ENCODE measurements at places on chromosomes 5 and 9. TPM values are rescaled to one million over a fixed set of nuclear protein-coding genes. Genes with fewer than 3 reads are reported as not detected.

The AIF1L gene
- 8.1 TPM for total RNA-seq

The PCDHB16 gene
- total RNA-seq = 2.5 TPM

The FOXI1 gene
- total RNA-seq = 0.10 TPM

The SLCO6A1 gene
- total RNA-seq = not detected

The CDKN2B-AS1 gene
- 0.20 TPM for total RNA-seq

The TMEM171 gene
- 0.49 TPM for total RNA-seq

The PRRX2 gene
- total RNA-seq = 9.4 TPM

The HSPA4 gene
- total RNA-seq = 58.9 TPM

The IL7R gene
- 2.0 TPM for total RNA-seq

The CD274 gene
- 1.5 TPM for total RNA-seq

DNA sequence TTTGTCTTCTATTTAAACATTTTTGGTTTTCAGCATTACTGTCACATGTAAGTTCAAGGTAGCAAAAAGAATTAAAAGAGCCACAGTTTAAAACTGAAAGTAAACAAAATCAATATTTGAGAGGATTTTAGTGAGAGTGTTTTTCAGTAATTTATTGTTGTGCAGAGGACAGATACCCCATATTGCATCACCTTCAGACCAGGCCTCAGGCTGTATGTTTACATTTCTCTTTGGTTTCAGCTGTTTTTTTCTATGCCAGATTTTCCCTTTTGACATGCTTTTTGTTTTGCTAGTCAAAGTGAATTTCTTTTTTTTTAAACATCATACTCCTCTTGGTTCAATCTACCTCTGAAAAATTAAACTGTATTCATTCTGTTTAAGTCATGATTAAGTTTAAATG is 47.2 kb downstream of the MAST4 start:
- DNase-seq = no peak

GRCh38 chr5:92644266-92644886 is 936.6 kb downstream of the NR2F1-AS1 start:
- DNase-seq = no peak

DNA sequence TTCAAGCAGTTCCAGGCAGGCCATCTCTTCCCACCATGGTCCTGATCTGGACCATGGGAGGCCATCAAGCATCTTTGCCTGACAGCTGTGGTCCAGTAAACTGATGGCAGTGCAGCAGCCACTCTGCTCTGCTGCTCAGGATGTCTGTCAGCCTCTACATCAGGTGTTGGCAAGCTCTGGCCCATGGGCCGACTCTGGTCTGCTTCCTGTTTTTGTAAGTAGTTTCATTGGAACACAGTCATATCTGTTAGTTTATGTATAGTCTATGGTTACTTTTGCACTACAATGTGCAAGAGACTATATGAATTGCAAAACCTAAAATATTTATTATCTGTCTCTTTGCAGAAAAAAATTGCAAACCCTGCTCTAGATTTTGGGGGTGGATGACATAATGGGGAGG is 225.0 kb downstream of the KCTD16 start:
- no peak for DNase-seq

- no peak for DNase-seq
Observed at GRCh38 chr5:148861696-148862095, 35.3 kb downstream of the ADRB2 start.

- no peak for DNase-seq
Observed at GRCh38 chr5:125492977-125493376, 746.5 kb upstream of the ZNF608 start.

- no peak for DNase-seq
Observed at GRCh38 chr9:81414836-81415235, 274.5 kb downstream of the TLE1 start.

DNA sequence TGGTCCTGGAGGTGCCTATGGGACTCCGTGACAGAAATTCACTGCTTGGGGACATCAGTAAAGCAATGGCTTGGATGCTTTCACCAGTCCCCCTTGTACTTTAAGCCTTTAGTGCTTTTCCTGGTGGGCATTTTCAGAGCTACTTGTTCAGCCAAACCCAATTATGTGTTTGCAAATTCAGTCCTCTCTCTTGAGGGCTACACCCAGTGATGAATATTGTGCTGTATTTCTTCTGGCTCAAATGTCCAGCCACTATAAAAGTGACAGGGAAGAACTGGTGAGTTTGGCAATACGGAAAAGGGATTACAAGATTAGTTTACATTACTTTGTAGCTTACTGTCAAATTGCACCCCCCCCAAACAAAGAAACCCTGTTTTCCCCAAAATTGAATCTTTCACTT is 4.5 kb downstream of the THBS4 start:
- DNase-seq = no peak

DNA sequence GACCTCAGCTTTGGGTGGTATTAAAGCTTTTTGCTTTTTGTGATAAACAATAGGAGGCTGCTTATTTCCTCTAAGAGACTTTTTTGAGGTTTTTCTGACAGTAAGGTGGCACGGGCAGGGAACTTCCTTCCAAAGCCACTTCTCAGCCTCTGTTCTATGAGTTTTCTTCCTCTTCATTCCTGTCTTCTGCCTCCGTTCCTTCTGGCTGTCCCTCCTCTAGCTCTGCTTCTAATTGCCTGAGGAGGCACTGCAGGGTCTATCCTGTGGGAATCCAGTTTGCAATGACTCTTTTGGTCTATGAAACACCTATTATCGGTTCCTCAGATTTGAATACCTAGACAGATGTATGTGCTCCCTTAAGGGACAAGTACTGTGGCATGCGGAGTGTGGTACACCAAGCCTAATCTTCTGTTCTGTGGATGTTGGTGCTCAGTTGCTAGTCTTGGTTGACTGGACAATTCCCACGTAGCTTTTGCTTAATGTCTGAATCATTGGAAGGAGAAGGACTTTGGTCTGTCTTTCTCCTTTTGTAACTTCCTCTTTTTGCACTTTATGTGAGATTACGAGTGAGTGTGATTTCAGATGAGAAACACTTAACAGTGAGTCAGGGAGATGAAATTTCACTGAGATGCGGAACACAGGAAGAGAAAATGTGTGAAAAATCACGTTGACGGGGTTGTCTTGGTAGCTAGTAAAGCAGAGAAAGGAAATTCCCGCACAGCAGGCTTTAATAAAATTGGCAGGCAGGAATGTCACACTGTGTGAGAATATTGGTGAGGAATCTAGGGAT is 305.2 kb downstream of the EFNA5 start:
- no peak for DNase-seq

- DNase-seq = no peak
Observed at GRCh38 chr5:65774346-65774745, 52.3 kb downstream of the NLN start.

DNA sequence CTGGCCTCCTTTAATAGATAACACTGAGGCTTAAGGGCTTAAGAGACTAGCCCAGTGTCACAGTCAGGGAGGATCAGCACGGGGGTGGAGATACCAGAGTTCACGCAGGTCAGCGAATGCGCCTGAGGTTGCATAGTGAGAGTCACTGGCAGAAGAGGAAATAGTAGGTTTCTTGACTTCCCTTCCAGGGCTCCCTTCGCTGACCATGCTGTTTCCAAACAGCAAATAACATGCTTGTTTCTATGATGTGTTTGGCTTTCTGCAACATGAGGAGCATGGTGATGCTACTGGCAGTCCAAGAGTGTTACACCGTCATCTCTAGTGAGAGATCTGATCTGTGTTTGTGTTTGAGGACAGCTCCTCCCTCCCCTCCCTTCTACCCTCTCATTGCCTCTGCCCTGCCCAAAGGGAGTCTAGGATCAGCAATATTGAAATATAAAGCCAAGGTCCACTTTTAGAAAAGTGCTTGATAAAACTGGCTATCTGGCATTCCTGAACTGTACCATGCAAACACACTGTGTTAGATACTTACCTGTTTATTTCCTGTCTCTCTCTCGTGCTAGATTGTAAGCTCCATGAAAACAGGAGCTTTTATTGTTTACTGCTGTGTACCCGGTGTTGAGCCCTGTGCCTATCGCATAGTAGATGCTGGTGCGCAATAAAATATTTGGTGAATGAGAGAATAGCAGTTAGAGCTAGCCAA is 12.3 kb downstream of the TLE4 start:
- DNase-seq = no peak

DNA sequence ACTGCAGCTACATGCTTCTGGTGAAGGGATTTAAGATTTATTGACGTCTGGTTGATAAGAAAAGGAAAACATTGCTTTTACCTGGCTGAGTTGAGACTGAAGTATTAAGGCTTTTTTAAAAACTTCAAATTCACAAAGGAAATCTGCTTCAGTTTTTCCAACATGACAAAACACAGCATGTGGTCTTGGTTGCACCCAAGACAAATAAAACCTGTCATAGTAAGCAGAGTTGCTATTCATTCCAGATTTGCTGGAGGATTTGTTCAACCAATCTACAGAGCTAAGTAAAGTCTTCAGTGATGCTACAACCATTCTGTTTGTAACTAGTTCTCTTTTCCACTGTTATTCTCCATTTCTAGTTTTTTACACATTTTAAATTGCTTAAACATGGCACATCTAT is 11.3 kb downstream of the C5orf63 start:
- no peak for DNase-seq

GRCh38 chr9:36560771-36561170 is 11.9 kb upstream of the MELK start:
- no peak for DNase-seq

DNA sequence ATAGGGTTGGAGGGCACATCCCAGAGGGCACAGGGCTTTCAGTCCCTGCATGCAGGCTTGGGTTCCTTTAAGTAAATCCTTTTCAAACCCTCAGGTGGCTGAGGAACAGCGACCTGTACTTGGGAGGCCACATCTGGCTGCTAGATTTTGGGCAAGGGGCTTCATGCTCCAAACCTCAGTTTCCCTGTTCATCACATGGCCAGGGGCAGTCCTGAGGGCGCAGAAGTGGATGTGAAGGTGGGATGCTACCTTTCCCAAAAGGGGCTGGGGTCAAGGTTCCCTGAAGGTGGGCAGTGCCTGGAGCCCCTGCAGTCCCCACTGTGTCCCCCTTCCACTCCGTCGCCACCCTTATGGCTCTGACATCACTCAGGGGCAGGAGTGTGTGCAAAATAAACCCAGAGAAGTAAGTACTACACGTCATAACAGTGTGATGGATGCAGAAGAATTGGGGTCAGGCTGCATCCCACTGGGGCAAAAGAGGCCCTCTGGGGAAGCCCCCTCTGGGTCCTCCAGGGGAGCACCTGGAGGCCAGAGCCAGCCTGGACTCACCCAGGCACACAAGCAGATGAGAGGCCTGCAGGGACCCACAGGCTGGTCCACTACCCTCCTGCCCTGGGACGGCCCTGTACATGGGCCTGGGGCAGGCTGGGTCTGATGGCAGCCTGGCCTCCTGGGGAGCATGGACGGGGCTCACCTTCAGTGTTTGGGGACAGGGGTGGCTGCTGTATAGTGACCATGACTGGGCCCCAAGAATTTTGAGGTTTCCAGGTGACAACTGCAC is 1.9 kb upstream of the CARD19 start:
- DNase-seq = no peak

DNA sequence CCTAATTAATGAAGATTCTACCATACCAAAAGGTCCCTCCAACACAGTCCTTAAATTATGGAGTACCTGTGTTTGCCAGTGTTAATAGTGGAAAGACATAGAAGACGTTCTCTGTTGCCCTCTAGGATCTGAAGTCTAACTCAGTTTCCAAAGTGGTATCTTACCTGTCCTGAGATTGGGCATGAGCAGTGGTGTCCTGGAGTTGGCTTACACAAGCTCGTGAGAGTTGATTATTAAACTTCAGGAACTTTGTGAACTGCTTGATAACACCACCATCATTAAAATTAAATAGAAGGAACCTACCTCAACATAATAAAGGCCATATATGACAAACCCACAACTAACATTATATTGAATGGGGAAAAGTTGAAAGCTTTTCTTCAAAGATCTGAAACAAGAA is 60.9 kb upstream of the SMARCA2 start:
- no peak for DNase-seq
